ENCODE measurements at places on chromosomes 6 and 20. TPM values are rescaled to one million over a fixed set of nuclear protein-coding genes. Genes with fewer than 3 reads are reported as not detected.

DNA sequence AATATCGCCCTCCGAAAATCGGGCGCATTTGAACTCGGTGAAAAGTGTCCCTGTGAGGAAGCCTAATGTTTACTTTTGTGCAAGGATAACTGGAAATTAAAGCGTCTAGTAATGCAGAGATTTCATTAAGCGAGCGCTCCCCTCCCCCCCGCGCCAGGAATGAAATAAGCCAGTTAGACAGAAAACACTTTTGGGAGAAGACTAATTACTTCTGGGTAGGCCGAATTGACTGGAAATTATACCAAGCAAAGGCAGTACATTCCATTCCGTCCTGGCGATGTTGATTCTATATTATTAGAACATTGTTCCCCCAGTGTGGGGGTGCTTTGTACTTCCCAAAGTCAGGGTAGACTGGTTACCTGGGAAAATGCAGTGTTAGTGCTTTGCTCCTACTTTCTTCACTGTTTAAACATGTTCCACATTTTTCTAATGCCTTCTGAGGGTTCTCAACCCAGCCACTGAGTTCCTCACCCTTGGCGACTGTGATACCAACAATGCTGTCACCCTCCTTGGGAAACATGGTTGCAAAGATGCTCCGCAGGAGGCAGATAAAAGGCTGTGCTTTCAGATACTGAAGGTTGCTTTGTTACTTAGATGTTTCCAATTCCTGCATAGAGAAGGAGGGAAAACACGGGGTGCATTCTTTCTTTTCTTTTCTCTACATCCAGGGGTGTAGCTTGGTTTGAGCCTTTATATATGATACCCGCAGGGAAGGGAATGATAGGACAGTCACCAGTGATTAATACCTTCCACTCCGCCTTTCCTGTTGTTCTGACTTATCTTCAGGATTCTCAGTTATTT, 2.6 kb downstream of the GJA1 start:
- peak; percentile 77 for DNase-seq

DNA sequence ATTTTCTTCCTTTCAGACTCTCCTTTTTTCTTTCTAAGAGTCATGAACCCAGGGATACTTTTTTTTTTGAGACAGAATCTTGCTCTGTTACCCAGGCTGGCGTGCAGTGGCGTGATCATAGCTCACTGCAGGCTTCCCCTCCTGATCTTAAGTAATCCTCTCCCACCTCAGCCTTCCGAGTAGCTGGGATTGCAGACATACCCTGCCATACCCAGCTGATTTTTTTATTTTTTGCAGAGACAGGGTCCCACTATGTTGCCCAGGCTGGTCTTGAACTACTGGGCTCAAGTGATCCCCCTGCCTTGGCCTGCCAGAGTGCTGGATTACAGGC, 32.8 kb upstream of the IER3 start:
- no peak for DNase-seq

- no peak for DNase-seq
Observed at GRCh38 chr20:62935968-62936585, 1.9 kb upstream of the GID8 start.

FAXC gene
- not detected for total RNA-seq

Data from ascending aorta (tissue), 2 donors.